ENCODE measurements at places on chromosomes 11 and 22.

DNA sequence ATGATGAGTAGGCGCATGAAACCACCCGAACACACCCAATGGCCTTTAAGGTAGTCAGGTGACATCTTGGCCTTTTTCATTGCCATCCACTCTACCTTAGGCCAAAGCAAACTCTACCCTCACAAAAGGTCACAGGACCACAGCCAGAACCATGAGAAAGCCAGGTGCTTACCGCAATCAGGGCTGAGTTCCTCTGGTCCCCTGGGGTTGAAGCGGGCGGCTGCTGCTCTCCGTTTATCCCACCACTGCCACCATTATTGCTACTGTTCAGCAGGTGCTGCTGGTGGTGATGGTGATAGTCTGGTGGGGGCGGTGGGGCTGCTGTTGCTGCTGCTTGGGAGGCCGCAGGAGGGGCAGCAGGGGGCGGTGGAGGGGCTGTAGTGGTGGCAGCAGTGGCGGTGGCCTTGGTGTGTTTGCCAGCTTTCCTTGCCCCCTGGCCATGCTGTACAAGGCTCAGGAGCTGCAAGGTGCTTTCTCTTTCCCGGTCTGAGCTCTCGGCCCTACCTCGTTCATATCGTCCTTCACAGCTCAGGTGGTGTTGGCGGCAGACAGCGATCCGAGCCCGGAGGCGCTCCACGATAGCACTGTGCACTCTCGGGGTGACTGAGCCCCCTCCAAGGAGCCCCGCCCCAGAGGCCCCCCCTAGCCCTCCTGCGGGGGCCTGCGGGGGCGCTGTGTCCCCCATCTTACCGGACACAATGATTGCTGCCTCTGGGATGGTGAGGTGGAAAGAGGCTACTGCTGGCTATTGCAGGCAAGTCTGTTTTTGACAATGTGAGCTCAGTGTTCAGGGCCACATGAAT lies 1.6 kb downstream of the MAML2 start:
- peak; percentile 58 for DNase-seq

GRCh38 chr11:6646071-6646470 lies 9.5 kb downstream of the DCHS1 start:
- DNase-seq, result peak; percentile 84

DNA sequence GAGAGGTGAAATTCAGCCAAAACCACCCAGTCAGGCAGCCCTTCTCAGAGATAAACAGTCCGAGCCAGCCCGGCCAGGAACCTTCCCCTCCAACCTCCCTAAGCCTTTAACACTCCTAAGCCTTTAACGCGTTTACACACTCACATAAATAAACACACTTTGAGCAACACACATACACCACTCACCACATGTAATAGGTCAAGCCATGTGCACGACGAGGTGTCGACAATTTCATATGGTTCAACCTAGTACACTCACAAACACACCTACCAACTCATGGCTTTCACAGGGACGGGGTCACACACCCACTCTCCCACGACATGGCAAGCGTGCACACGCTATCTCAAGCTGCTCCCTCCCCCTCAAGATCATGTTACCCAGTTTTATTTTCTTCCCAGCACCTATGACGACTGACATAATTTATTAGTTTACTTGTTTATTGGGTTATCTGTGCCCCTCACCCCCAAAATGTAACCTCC lies 15.5 kb downstream of the SLC43A1 start:
- DNase-seq, result no peak

DNA sequence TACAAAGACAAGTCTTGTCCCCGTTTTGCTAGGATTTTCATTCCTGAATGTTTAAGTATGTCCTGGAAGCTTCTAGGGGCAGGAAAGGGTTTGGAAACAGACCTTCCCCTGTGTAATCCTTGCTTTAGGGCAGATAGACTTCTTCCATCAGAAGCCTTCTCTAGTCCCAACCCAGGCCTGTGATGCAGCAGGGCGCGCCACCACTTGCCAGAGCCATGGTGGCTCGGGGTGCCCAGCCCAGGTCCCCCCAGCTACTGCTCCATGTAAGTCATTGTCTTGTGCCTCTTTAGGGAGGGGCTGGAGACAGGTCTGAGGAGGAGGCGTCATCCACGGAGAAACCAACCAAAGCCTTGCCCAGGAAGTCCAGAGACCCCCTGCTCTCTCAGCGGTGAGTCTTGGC lies 4.3 kb downstream of the NOL12 start:
- DNase-seq, result no peak

GRCh38 chr11:32531528-32531927 lies 52.1 kb upstream of the EIF3M start:
- no peak for DNase-seq

- no peak for DNase-seq
Measured at GRCh38 chr22:25403284-25403810, 161.1 kb upstream of the GRK3 start.

DNA sequence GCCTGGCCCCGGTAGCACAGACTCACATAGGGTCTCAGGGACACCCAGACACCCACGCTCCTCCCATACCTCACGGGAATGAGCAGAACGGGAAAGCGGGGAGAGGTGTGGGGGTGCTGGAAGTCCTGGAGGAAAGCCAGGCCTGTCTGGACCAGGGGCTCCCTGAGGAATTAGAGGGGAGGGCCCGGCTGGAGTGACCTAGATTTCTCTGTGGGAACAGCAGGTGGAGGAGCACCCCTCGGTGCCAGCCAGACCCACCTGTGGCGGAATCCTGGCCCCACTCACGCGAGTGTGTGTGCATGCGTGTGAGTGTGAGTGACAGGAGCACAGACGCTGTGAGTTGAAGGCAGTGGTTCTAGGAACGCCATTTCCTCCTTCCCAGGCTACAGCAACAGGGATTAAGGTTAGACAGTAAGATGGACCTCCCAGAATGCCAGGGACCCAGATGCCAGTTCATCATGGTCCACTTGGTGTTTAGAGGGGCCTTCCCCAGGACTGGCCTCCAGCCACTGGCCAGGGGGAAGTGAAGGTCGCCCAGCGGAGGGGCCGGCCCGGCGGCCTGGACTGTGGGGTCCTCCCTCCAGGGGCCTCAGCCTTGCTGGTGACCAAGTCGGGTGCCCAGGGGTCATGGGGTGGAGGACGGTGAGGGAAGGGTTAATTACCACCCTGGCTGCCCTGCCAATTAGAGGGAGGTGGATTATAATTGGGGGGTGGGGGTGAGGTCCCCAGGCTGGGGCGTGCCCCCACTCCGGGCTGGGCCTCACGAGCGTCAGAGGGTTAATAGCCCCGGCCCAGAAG lies 1.0 kb downstream of the PKP3 start:
- DNase-seq, result no peak

- peak; percentile 48 for DNase-seq
Measured at GRCh38 chr11:16395601-16396000, 39.3 kb upstream of the SOX6 start.

DNA sequence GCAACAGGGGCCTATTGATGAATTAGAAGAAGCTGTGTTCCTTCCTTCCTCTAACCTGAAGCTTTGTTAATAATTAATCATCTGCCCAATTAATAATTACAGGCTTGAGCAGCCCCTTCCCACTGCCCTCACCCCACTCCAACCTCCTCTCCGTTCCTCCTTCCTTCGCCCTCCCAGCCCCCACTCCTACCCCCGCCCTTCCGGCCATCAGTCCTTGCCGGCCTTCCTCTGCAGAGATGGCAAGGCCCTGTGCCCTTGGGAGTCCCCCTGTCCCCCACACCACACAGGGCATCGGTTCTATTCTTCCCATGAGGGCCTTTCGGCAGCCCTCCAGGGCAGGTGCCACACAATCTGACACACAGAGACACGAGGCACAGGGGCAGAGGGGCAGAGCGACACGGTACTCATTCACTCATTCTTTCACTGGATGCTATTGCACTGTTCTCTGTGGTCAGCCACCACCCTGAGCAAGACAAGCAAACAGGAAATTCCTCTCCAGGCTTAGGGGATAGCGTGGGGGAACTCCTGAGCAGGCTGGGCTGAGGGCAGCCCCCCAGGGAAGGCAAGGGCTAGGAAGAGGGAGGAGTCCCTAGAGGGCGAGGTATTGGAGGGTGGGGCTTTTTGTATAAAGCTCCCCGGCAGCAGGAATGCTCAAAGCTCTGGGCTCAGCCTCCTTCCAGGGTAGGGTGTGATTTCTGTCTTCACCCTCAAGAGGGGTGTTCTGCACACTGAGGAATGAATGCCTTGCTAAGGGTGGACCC lies 14.7 kb downstream of the MGAT3 start:
- DNase-seq, result peak; percentile 86

DNA sequence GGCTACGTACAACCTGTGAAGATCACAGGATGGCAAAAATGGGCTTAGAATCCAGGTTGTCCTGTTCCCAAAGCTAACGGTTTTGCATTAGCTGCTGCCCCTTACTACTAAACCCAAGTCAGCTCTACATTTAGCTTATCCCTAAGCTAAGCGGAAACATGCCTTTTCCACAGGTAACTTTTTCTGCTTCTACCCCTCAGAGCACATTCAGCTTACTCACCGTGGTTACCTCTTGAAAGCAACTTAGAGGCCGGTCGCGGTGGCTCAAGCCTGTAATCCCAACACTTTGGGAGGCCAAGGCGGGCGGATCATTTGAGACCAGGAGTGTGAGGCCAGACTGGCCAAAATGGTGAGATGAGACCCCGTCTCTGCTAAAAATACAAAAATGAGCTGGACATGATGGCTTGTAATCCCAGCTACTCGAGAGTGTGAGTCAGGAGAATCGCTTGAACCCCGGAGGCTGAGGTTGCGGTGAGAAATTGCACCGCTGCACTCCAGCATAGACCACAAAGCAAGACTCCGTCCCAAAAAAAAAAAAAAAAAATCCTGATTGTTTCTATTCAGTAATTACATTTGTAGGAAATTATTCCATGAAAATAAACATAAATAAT lies 790 bp upstream of the TMEM41B start:
- peak; percentile 18 for DNase-seq

DNA sequence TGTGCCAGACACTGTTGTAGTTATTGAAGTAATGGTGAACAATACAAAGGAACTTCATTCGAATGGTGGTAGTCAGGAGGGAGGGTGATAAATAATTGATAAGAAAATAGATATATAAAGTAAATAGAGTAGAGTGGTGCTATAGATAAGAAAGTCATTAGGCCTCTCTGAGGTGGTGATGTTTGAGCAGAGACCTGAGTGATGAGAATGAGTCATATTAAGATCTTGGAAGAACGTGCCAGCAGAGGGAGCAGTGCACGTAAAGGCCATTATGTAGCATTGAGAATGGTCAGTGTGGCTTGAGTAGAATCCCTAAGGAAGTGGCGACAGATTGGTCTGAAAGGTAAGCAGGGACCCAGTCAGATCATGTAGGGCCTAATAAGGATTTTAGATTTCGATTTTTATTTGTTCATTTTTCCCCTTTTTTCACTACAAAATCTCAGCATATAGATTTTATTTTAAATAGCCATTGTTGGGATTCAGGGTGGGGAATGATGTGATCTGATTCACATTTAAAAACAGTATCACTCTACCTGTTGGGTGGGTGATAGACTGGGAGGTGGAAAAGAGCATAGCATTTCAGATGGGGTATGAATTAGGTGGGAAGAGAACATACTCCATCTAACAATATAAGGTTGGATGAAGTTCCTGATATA lies 44.7 kb downstream of the CCDC90B start:
- DNase-seq, result peak; percentile 77

DNA sequence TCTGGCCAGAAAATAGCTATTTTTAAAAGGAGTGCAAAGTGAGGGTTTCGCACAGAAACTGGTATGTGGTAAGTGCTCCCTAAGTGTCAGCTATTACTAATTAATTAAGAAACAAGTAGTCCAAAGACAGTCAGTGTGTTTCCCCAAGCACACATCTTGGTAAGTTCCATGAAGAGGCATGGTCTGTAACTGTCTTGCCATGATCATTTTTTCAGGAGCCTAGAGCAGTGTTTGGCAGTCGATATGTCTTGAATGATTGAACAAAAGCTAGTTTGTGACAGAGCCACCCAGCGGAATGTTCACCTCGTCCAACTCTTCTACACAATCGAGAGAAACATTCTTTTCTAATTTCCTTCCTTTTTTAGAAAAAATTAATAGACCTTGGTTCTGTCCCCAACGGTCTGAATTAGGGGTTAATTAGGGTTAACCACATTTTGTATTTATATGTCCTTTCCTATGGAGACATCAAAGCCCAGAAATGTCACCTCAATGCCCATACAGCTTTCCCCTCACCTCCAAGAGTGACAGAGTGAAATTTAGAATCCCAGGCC lies 57.6 kb upstream of the FTH1 start:
- DNase-seq, result no peak

- DNase-seq, result no peak
Measured at GRCh38 chr22:24834845-24835570, 29.0 kb downstream of the SGSM1 start.

DNA sequence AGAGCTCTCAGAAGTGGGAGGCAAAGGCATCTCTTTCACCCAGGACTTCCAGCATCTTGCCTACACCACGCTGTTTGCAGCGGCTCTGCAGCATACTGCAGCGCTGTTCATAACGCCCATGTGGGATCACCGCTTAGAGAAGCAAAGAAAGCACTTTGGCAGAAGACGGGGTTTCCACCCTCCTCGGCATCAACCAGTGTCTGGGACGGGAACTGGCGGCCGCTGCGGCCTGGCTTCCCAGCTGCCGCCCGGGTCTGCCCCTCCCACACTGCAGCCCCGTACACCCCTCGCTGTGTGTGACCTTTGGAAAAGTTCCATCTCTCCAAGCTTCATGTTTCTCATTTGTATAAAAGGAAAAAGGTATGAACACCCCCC lies 545 bp upstream of the TIRAP start:
- DNase-seq, result peak; percentile 43

- no peak for DNase-seq
Measured at GRCh38 chr11:31850365-31850764, 39.2 kb upstream of the PAX6 start.

GRCh38 chr11:73142128-73142377 lies at the start of gene FCHSD2:
Gene FCHSD2 (minus strand): TSS chr11:73142318. CDS start chr11:73141877, 441 bp downstream.
- no peak for DNase-seq

DNA sequence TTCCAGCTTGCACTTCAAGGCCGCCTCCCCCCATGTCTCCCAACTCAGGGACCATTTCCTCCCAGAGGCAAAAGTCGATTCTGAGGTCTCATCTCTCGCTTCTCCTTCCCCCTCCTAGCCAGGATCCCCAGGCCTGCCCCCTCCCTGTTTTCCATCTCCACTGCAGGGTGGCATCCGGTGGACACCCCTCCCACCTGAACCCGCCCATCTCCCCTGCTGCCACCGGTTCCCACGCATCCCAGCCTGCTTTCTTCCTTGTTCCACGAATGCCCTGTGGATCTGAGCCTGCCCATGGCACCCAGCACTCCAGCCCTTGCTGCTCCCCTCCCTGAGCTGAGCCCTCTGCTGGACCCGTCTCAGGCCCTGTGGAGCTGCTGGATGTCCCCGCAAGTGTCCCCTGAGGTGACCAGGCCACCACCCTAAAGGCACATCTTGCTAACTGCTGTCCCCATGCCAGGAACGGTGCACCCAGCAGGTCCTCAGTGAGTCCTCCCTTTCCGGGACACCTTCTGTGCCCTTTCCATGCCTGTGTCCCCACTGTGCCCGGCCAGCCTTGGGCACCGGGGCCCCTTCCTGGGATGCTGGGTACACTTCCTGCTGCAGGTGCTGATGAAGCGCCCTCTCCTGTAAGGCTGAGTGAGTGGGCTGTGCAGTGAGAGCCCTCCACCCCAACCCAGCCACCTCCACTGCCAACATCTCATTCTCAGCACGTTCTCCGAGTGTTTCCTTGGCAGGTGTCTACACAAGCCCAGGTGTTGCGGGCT lies 936 bp downstream of the IL17REL start:
- DNase-seq, result no peak

GRCh38 chr11:105937331-105937730 lies 84.7 kb downstream of the MSANTD4 start:
- DNase-seq, result peak; percentile 42

GRCh38 chr11:58626934-58627483 lies 4.5 kb downstream of the CNTF start:
- no peak for DNase-seq

All from EH (cell line).